CMK (cell line): ENCODE measurements at places on chromosomes 2 and 18.

GRCh38 chr18:48230467-48231113, 178.6 kb downstream of the ZBTB7C start:
- DNase-seq = peak; percentile 32

DNA sequence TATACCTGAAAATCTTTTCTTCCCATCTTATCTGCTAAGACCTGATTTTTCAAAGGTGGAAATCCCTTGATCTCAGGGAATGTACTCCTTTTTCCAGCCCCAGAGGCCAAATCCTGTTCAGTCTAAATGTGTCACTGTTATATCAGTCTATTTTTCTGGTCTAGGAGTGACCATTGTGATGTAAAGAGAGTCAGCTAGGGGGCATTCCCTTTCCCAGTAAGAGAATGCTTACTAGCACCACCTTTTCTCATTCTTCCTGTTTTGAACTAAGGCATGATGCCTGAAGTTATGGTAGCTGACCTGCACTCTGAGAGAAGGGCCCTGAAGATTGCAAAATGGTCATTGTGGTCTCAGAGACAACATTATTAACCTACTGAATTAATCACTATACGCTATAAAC, 124.1 kb upstream of the XIRP2 start:
- DNase-seq = no peak

- no peak for DNase-seq
Measured at GRCh38 chr2:24675338-24675737, 117.9 kb downstream of the PTRHD1 start.

DNA sequence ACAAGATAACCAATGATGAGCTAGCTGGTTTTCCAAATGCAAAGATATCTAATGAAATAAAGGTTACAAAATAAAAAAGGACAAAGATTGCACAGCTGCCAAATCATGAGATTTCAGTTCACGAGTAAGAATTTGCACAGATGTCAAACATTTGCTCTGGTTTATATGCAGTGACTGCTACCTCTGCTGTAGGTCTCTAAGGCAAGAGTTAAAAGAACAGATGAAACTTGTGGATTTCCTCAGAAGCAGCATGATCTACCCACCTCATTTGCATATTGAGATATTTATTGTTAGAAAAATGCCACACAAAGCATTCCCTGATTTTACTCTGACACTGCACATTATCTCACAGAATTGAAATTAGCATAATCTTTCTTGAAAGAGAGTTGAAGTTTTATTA, 763.2 kb upstream of the ZEB2 start:
- no peak for DNase-seq

DNA sequence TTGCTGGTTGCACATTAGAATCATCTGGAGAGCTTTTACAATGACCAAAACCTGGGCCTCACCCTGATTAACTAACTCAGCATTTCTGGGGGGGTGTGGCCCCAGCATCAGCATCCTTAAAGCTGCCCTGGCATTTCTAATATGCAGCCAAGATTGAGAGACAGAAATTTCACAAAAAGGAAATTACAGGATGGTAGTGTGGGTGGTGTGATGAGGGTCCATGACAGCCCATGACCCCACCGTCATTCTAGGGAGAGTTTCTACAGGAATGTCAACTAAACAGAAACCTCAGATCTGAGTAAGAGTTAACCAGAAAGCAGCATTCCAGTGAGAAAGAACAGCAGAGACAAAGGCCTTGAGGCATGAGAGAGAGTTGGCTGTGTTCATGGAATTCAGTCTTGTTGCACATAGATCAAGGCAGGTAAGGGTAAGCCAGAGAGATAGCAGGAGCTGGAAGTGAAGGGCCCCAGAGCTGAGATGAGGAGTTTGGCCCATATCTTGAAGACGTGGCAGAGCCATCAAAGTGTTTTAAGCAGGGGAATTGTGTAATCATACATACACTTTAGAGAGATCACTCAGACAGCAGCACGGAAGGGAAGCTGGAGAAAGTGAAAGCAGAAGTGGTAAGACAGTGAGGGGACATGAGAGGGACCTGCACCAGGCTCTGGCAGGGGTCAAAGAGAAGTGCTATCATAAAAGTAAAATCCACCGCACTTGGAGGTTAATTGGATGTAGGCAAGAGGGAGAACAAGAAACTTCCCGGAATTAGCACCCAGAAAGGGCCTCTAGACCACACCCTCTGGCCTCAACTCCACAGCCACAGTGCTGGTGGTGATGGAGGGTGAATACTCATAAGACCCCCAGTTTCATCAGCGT, 7.8 kb upstream of the TRABD2A start:
- no peak for DNase-seq

DNA sequence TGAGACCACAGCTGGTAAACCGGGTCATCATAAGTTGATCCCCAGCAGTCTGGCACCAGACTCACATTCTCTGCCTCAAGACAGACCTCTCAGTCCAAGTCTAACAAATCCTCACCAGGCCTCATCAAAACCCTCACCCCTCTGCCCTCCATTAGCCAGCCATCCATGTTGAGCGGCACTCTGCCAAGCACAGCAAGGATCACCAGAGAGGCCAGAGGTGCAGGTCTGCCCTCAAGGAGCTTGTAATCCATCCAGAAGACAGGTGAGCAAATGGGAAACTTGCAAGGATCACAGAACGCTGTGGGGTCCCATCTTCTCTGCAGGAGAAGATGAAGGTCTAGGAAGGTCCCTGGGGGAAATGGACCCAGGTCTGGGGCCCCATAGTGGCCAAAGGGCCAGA, 63.6 kb downstream of the TNS1 start:
- no peak for DNase-seq

DNA sequence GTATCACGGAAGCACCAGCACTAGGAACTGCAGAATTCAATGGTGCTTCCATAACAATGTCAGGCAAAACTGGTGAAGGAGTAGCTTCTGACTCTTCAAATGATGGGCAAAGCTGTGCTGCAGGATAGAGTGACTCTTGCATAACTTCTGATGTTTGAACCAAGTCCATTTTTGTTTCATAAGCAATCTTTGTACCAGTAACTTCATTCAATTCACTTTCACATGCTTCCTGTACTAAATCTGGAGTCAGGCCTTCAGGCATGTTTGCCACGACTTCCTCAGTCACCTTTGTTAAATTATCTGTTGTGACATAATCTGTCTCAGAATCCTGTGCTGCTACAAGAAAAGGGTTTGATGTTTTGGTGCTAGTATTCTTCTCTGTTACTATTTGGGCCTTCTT, 24.0 kb downstream of the RTN4 start:
- no peak for DNase-seq

- DNase-seq = no peak
Measured at GRCh38 chr2:80002568-80003157, 301.9 kb downstream of the LRRTM1 start.

- no peak for DNase-seq
Measured at GRCh38 chr18:2653467-2653866, 2.1 kb upstream of the SMCHD1 start.

GRCh38 chr18:63016270-63016669, 300.9 kb downstream of the PHLPP1 start:
- no peak for DNase-seq

- DNase-seq = no peak
Measured at GRCh38 chr18:7155887-7156286, 38.3 kb upstream of the LAMA1 start.

GRCh38 chr2:226251661-226252060, 548.0 kb downstream of the IRS1 start:
- DNase-seq = no peak

GRCh38 chr2:134718023-134718816, 580 bp downstream of the TMEM163 start:
- DNase-seq = no peak

GRCh38 chr2:102615620-102616436, 3.5 kb upstream of the SLC9A2 start:
- DNase-seq = no peak

DNA sequence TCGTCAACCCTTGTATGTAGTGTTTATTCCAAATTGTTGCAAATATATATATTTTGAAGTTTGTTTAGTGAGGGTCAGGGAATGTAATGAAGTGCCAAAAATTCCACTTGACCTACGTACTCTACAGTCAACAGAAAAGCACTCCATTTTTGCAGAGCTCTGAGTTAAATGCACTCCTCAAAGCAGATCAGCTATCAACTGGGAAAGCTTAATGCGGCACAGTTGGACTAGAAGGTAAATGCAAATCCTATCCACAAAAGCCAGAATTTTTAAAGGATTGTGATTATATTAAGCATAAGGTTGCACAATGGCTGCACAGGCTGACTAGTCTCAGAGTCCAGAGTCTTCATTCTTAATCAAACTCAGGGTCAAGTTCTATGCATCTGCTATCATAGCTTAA, 577.1 kb downstream of the ARHGAP15 start:
- DNase-seq = no peak

GRCh38 chr18:59387687-59388565, 28.9 kb upstream of the LMAN1 start:
- DNase-seq = no peak

DNA sequence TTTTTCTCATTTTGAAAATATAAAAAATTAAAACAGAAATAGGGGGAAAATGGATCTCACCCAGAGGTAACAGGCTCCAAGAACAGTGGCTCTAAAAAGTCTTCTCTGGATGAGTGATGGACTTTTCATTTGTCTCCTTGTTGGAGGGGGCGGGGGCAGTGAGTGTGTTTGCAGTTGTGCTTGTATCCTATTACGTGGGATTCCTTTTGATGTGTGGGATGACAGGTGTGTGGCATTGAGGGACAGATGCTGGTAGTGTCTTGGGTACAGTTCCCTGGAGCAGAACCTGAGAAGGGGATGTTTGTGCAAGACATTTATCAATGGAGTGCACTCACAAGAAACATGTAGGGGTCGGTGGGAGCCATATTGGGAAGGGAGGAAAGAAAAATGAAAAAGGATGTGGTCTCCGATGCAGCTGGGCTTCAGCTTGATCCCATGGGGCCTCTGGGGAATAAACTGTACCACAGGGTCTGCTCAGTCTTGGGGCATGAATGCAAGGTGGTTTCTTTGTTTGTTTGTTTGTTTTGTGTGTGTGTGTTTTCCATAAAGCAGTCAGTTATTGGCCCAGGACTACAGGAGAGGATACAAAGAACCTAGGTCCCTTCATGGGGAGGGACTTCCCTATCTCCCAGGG, 120.0 kb upstream of the SLC35G4 start:
- DNase-seq = no peak

DNA sequence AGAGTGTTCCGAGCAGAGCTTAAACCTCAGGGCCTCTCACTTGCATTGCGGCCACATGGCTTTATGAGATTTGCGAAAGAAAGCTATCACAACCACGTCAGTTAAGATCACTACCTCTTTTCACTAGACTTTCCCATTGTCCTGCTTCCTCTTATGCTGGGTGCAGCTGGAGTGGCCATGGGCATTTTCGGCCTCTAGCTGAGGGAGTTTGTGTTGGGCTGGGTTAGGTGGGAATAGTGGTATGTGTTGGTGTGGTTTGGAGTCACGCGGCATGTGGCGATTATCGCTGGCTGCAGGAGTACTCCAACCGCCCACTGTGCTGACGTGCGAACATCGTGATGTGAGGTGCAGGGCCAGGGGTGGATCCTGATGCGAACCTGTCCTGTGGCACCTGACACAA, 27.1 kb downstream of the RALB start:
- no peak for DNase-seq

DNA sequence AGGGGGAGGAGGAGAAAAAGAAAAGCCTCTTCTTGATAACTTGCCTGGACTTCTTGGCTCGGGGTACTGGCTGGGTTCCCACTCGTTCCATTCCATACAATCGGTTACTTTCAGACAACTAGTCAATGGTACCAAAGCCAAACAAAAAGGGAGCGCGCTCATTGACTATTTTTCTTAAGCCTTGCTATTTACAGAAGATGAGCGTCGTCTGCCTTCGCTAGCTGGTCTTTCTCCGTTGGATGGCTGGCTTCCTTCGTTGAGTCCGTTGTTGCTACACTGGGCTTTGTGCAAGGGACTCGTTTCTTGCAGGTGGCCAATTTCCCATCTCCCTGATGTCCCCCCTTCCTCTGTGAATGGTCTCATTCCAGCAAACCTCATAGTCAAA, 260.4 kb downstream of the ZNF516 start:
- no peak for DNase-seq

GRCh38 chr2:238509903-238510302, 83.2 kb downstream of the ASB1 start:
- DNase-seq = no peak

DNA sequence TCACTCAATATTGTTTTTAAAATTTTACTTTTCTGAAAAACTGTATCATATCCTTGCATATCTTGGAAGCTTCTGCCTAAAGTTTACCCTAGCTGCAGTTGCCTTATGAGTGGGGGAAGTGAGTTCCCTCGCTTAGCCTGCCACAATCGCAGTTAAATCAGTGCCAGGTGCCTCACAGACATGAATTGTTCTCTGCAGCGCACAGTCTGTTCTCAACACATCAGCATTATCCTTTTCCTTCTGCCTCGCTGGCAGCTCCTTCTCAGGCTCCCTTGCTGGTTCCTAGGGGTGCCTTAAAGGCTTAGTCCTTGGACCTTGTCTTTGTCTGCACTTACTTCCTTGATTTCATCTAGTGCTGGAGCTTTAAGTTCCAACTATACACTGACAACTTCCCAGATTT, 132.8 kb downstream of the TTC27 start:
- no peak for DNase-seq

DNA sequence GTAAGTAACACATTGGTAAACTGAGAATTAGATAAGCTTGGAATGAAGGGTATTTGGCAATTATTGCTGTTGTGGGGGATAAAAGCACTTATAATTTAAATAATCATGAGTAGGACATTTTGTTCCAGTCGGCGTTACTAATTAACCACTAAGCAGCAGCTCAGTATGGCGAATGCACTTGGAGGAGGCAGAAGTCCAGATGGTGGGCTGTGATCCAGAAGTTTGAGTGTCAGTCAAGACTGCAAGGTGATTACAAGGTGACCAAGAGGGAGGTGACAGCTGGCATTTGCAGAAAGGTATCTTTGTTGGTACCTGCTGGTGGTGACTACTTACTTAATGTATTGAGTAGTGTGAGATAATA, 643.6 kb upstream of the FAM98A start:
- no peak for DNase-seq

GRCh38 chr2:177731384-177731783, 338.8 kb downstream of the AGPS start:
- DNase-seq = no peak

DNA sequence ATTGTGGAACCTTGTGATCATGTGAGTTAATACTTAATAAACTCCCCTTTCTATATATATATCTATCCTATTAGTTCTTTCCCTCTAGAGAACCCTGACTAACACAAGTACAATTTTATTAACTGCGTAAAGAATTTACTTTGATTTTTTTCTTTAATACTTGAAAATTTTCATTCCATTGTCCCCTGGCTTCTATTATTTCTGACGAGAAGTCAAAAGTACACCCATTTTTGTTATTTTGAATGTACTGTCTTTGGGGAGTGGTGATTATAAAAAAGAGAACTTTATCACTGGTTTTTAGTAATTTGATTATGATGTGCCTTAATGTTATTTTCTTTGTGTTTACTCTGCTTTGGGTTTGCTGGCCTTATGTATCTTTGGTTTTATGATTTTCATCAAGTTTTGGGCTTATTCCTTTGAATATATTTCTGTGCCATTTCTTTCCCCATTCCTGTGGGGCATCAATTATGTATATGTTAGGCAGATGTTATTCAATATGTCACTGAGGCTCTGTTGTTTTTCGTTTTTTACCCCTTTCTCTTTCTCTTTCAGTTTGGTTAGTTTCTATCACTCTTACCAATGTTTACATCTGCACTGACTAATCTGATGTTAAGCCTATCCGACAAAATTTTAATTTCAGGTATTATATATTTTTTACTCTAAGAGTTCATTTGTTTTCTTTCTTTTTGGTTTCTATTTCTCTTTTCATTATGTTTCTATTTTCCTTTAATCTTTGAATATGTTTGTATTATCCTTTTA, 271.4 kb downstream of the CAMKMT start:
- no peak for DNase-seq

GRCh38 chr2:29632018-29632417, 289.4 kb downstream of the ALK start:
- DNase-seq = no peak

GRCh38 chr2:178241844-178242551, 47.7 kb downstream of the OSBPL6 start:
- no peak for DNase-seq
